ENCODE measurements at places on chromosomes 4 and X.

- DNase-seq, result no peak
Observed at GRCh38 chr4:106017975-106018374, 122.7 kb downstream of the NPNT start.

- DNase-seq, result no peak
Observed at GRCh38 chr4:86614865-86615264, 20.8 kb downstream of the PTPN13 start.

- no peak for DNase-seq
Observed at GRCh38 chrX:32024072-32024471, 952.2 kb upstream of the FTHL17 start.

DNA sequence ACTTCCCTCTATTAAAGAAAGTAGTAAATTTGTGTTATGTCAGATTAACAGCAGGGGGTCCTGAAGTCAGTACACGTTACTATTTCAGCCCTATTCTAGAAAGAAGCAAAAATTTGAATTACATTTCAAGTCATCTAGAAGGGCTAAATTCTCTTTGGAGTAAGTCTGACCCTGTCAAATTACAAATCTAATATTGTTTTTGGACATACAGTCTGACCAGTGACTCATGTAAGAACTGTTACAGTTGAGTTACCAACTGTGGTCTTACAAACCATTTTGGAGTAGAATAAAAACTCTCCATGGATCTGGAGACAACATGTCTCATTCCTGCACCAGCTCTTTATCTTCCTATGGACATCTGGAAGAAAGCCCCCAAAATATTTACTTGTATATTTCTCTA is 36.0 kb upstream of the GYPA start:
- no peak for DNase-seq

DNA sequence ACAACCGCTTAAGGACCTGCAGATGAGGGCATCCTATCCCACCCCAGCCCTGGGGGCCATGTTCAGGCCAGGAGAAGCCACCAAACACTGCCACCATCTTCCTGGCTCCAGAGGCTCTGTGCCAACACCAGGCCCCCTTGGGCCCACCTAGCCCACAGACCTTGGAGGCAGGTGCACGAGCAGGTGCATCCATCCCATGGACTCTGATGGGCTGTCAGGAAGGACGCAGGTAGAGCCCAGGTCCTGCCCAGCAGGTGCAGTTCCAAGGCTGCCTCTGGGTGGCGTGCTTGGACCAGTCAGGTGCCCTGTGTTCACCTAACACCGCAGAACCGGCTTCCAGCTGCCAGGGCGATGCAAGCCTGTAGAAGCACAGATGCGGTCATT is 22.8 kb upstream of the PDE6B start:
- no peak for DNase-seq

DNA sequence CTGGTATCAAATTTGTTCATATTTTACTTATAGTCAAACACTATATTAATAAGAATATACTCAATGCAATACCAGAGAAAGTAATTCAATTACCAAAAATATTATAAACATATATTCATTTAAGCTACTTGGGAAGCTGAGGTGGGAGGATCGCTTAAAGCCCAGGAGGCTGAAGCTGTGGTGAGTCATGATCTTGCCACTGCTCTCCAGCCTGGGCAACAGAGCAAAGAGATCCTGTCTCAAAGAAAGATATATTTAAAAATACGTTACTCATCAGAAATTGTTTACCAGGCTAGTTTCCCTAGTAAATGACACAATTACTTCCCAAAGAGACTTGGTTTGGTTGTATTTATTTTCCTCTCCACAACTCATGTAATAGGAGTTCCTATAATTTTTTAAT is 433.6 kb downstream of the GASK1B start:
- peak; percentile 21 for DNase-seq

- DNase-seq, result no peak
Observed at GRCh38 chrX:11171956-11172355, 60.8 kb downstream of the HCCS start.

DNA sequence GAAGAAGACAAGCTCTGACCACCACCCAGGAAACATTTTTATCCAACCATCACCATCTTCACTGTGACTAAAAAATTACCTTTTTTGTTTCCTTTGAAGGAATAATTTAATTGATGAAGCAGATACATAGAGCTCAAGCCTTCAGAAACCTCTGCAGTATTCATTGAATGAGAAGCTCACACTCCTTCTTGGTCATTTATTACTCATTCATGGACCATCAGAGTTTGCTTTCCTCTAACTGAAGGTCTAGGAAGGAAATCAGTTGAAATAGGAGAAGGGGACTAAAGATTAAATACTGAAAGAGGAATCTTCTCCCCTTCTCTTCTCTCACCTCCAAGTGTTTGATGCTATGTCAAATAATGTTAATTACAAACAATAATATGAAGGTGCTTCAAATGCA is 290.6 kb upstream of the KLF3 start:
- DNase-seq, result no peak

GRCh38 chr4:113522433-113522832 is 239.1 kb downstream of the CAMK2D start:
- DNase-seq, result no peak

- DNase-seq, result peak; percentile 16
Observed at GRCh38 chrX:23694606-23695005, 27.3 kb downstream of the PRDX4 start.

DNA sequence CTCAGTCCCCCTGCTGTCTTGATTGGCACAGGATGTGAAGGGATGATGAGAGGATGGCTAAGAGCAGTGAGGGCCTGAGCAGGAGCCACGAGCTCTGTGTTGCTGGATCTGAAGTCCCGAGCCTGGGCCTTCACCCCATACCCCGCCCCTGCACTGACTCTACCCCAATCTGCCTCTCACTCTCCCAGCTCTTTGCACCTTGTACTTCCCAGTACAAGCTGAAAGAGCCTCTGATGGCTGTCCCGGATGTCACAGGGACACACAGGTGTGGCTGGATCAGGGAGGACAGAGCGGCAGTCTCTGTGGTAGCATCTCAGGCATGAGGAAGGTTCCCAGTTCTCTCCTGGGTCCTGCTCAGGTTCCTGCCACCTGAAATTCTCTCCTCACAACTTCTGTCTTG is 103.6 kb downstream of the CHIC2 start:
- no peak for DNase-seq

GRCh38 chr4:48180234-48180633 is 46.2 kb upstream of the TXK start:
- peak; percentile 65 for DNase-seq

DNA sequence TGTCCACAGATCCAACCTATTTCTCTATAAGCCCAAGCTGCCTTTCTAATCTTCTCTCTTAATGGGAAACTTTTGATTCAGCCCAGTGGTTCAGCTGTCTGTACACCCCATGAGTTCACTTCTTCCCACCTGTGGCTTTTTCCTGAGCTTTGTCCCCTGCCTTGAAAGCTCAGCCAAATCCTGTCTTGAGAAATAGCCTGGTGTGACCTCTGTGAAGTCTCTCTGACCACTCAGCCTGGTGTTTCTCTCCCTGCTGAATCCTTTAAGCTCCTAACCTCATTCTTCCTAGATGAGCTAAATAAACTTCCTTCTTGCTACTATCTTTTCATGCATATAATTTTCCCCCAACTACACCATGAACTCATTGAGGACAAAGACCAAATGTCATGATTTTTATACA is 15.2 kb upstream of the HERC5 start:
- no peak for DNase-seq

DNA sequence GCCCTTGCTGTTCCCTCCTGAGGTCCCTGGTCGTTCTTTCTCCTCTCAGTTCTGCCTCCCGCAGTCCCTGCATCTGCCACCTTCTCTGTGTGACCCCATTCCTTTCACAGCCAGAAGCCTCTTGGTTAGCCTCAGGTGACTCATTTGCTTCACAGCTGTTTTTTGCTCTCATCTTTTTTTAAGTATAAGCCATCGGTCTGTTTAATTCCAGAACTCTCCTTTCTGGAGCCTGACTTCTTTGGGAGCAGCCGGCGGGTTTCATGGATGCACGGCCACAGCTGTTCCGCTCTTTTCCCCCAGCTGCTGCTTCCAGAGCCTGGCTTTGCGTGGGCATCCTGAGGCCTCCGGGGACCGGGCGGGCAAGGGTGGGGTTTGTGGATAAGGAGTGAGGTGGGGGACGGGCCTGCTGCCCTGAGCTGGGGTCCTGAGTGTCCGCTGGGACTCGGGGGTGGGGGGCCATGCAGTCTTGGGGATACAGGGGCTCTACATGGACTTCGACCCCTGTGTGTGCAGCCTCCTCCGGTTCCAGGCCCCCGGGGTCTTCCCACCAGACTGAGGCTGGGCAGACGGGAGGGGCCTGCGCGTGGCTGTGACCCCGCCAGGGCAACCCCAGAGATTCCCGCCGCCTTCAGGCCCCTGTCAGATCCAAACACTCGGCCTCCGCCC is 46.7 kb downstream of the PCGF3 start:
- DNase-seq, result peak; percentile 21

DNA sequence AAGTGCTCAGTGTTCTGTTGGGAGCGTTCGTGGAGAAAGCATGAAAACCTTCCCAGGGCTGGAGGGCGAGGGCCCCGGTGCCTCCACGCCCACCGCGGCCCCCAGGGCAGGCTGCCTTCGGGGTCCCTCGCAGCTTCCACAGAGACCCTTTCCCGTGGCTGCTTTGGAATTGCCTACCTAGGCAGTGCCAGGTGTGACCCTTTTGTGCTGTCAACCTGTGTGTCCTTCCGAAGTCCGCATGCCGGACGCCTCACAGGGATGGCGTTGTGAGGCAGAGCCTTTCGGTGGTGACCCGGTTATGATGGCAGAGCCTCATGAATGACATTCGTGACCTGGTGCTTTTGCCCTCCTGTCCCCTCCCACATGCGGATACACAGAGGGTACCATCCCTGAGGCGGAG is 17.4 kb downstream of the TMEM175 start:
- DNase-seq, result no peak

- DNase-seq, result no peak
Observed at GRCh38 chr4:74365761-74366160, 816 bp downstream of the EREG start.

GRCh38 chr4:4696530-4696929 is 154.7 kb upstream of the STX18 start:
- no peak for DNase-seq

DNA sequence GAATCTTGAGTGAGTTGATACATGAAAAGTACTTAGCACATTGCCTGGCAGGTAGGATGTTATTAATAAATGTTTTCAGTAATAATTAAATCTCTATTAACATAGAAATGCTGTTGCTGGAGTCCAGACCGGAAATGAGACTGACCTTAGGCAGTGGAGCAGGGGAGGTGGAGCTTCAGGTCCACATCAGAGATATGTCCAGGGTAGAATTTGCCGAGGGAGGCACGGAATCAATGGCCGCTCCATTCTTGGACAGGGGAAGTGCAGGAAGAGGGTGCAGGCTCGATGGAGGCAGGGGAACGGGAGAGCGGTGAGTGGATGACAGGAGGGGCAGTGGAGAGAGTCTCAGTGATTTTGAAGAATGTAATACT is 107.3 kb downstream of the GATB start:
- DNase-seq, result no peak

Measured in Kasumi-1 (cell line).